ENCODE measurements at places on chromosomes 3 and 15. TPM values are rescaled to one million over a fixed set of nuclear protein-coding genes. Genes with fewer than 3 reads are reported as not detected.

DNA sequence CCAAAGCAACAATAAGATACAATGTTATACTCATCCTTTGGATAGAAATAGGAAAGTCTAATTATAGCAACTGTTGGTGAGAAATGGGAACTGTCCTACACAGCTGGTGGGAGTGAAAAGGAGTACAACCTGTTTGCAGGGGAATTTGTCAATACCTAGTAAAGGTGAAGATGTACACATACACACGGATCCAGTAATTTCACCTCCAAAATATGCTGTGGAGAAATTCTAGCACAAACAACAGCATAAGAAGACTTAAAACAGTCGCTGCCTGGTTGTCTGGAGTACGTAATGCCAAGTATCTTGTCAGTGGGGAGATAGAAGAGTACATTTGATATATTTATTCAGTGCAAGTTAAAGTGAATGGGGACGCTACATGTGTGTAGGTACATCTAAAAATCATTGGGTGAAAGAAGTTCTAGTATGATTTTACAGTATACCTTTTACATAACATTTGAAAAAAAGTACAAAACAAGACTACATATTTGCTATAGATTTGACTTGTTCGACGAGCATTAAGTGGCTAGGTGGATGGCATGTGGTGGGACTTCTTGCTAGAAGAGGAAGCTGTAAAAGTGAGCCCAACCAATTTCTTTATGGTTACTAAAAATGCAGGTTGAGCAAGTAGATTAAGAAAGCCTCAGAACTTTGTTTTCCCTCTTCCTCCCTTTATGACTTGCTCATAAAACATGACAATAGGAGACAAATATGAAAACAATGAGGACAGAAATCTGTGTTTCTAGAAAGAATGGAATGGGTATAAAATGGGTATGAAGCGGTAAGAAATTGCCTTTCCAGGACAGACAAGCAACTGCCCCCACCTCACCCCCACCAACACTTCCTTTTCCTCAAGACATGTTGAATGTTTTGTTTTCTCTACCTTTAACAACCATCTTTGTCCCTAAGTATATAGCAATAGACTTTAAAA is 50.2 kb upstream of the CCR4 start:
- no peak for DNase-seq

HTR3E gene
- 0.14 TPM for polyA plus RNA-seq

MDFIC2 gene
- polyA plus RNA-seq, result not detected

DNA sequence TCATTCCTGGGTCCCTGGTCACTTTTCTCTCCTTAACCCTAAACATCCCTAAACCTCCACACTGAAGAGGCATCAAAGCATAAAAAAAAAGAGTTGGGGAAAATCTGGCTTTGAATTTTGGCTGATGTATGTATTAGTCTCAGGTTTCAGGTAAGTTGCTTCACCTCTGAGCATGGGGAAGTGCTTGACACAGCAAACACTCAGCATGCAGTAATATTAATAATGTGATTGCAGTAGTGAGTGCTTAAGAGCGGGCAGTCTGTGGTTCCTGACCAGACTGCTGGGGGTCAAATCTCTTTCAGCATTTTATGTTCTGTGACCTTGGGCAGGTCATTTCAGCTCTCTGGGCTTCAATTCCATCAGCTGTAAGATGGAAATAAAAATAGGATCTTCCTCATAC is 467.9 kb downstream of the SOX2 start:
- no peak for DNase-seq

DNA sequence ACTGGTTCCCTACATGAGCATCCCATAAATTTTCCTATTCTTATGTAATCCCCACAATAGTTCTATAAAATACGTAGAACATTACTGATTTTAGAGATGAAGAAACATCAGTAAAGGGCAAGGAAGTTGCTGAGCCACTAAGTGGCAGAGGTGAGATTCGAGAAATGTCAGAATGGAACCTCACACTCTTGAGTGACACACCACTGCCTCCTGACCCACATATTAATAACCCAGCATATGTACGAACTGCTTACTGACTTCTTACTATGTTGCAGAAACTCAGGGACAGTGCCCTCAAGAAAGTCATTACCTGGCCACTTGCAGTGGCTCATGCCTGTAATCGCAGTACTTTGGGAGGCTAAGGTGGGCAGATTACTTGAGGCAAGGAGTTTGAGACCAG is 1022.4 kb downstream of the FHIT start:
- no peak for DNase-seq

DNA sequence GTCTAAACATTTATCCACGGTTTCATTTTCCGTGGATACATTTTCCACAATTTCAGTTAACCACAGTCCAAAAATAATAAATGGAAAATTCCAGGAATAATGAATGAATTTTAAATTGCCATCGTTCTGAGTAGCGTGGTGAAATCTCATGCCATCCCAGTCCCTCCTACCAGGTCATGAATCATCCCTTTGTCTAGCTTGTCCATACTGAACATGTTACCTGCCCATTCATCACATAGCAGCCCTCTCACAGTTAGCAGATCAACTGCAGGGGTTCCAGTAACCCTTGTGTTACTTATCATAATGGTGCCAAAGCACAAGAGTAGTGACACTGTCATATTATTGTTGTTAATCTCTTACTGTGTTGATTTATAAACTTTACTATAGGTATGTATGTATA is 124.5 kb downstream of the GSK3B start:
- no peak for DNase-seq

LRRC15 gene
- polyA plus RNA-seq, result 0.10 TPM

- no peak for DNase-seq
Observed at GRCh38 chr3:100518244-100518643, 25.8 kb downstream of the TMEM45A start.

- peak; percentile 55 for DNase-seq
Observed at GRCh38 chr3:153029350-153029749, 132.7 kb upstream of the RAP2B start.

C3orf20 gene
- polyA plus RNA-seq, result 0.08 TPM

GRCh38 chr15:44591326-44591725 is 54.4 kb downstream of the EIF3J start:
- no peak for DNase-seq

- DNase-seq, result peak; percentile 23
Observed at GRCh38 chr3:168467115-168467714, 371.5 kb upstream of the GOLIM4 start.

PSTPIP1 gene
- 2.5 TPM for polyA plus RNA-seq

- DNase-seq, result no peak
Observed at GRCh38 chr15:61036136-61036535, 193.0 kb downstream of the RORA start.

MESP2 gene
- 0.22 TPM for polyA plus RNA-seq

ZNF445 gene
- 19.4 TPM for polyA plus RNA-seq

DNA sequence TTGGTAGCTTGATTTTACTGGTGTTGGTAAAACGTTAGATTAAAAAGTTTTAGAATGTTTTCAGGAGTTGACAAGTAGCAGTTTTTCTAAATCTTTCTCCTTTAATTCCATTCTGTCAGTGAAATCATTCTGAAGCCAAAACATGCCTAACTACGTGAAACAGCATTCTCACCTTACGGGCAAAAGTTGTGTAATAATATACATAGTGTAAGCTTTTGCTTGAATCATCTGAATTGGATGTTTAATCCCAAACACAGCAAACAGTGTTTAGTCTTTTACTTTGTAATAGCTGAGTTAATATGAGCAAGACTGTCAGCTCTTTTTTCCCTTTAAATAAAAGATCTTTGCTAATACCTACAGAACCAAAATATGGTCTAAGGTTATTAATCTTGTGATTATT is 100.6 kb downstream of the CYP19A1 start:
- DNase-seq, result no peak

DNA sequence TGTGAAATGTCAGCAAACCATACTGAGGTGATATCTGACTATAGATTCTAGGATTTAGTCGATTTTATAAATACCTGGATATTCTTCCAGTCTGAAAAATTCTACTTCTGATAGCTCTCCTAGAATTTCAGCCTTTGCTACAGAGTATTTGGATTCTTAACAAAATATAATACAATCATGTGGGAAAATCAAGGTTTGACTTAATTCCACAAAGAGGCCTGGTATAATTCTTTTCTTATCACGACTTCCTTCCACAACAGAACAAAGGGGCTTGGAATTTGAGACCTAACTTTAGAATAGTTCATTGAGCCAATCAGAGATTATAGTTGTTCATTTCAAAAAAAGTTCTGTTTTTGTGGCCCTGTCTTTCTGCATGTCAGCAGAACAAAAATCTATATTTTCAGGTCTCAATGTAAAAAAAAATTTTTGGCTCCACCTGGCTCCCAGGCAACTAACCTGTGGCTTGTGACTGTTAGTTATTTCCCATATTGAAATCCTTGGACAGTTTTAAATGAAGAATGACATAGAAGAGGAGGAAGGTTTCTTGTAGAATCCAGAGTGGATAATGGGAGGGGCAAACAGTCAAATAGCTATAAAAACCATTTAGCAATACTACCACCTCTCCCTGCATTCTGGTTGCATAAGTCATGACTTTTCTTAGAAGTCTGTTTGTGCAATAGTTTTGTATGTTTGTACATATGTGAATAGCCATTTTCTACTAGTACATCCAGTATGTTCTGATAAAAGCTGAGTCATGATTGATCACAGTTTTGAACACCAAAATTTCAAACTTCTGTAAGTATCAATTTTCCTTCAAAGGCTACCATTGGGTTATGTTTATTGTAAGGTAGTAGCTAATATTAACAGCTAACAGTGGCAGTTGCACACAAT is 4.0 kb downstream of the TM4SF1 start:
- DNase-seq, result no peak

DNA sequence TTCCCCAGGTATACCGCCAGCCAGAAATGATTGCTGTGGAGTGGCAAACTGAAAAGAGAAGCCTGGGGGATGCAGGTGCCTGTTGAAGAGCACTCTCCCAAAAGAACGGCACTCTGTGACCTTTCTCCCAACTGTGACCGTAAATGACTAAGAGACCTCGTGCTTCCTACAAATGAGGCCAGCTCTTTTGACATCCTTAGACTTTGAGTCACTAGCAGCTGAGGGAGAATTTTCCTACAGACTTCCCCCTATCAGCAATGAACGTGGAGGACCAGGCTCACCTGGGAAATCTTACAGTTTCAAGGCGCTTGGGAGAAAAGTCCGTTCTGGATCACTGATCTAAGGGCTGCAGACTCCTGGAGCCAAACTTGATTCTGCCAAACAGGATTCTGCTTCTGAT is 8.6 kb downstream of the AQP9 start:
- DNase-seq, result no peak

DNA sequence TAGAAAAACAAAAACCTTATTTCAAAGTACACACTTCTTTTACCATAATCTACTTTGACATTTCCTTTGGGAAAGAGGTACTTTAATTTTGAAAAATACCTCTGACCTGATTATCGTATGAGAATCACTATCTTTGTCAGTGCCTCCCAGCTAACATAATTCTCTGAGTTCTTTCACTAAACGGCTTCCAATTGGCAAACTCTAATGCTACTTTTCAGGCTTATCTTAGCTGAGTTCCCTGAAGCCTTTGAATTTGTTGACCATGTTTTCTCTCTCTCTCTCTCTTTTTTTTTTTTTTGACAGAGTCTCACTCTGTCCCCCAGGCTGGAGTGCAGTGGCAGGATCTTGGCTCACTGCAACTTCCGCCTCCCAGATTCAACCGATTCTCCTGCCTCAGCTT is 312.8 kb downstream of the ZPLD1 start:
- DNase-seq, result no peak

DNA sequence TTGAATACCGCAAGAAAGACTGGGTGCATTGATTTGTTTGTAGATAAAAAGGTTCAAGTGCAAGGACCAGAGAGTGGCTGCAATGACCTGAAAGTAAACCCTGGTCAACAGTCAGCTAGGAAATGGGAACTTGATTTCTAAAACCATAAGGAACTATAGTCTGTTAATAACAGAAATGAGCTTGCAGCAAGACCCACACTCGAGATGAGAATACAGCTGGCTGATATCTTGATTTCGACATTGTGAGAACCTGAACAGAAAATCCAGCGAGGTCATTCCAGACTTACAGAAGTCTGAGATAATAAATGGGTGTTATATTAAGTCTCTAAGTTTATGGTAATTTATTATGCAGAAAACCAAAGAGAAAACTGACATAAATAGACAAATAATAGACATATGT is 177.3 kb downstream of the NFKBIZ start:
- DNase-seq, result no peak

DNA sequence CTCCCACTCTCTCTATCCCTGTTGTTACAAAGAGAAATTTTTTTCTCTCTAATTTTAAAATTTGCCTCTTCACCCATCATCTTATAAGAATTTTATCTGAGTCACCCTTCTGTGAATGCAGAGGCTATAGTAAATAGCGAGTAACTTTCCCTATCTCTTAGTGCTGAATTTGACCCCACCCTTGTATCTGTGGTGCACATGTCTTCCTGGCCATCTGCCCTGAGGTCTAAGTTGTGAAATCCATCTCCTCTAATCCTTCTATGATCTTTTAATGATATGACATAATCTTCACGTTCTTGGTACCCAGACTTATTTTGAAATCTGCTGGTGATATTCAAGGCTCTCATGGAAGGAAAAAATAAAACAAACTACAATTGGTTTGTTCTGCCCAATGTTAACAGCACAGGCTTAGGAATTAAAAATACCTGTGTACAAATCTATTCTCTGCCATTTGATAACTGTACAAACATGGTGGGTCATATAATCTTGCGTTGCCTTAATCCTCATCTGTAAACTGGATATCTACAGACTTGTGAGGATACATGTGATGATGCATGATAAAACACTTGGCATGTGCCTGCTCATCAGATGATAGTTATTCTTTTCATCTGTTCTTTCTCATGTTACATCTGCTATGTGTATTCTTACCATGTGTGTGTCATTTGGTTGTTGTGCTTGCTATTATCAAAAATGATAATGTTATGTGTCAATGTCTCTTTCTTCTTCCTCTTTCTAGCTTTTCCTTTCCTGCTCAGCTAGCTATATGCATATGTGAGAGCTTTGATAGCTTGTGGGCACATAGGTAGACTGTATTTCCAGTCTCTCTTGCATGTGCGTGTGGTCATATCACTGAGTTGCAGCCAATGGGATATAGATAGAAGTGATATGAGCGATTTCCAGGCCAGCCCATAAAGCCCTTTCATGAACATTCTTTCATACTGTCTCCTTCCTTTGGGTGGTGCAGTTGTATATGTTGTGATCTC is 13.7 kb upstream of the CCR3 start:
- DNase-seq, result no peak

C15orf62 gene
- polyA plus RNA-seq, result 1.4 TPM

TMEM158 gene
- 1.2 TPM for polyA plus RNA-seq

GRCh38 chr15:35888815-35889214 is 342.9 kb upstream of the DPH6 start:
- no peak for DNase-seq

DNA sequence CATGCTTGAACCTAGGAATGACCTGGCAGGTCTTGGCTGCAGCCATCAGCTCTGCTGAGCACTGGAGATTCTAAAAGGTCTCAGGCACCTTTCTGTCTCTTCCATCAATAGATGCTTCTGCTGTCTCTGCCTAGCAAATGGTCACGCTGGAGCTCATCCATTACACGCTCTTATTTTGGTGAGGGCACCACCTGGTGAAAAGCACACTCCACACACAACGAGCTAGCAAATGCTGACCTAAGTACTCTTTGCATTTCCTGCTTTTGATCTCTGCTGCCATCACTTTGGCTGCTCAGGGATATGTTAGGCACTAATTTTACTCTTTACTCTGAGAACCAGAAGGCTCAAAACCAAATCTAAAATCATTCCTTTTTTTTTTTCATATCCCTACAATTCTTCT is 91.3 kb downstream of the RAB11A start:
- DNase-seq, result no peak

GRCh38 chr15:93070551-93071296 is 18.3 kb downstream of the RGMA start:
- DNase-seq, result no peak

- DNase-seq, result no peak
Observed at GRCh38 chr15:91853948-91854638, 585 bp downstream of the SLCO3A1 start.

CFAP100 gene
- 0.58 TPM for polyA plus RNA-seq

GRCh38 chr15:99105514-99106341 is 848 bp downstream of the SYNM start:
- DNase-seq, result peak; percentile 74
